ENCODE measurements at places on chromosomes 16 and 17. TPM values are rescaled to one million over a fixed set of nuclear protein-coding genes. Genes with fewer than 3 reads are reported as not detected.
A peak's percentile ranks its signal among the peaks of the same experiment; 100 is the strongest.

DNA sequence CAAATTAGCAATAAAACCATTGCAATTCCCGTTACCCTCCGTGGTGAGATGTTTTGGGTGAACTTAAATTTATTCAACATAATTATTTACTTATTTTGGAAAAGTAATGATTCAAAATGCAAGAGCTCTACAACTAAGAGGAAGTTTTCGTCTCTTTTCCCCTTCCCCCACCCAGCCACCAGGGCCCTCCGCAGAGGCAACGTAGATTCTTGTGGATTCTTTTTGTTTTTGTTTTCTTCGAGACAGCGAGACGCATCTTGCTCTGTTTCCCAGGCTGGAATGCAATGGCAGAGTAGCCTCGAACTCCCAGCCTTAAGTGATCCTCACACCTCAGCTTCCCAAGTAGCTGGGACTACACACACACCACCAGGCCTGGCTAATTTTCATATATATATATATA lies 19.2 kb downstream of the CCDC40 start:
- no peak for DNase-seq

- DNase-seq = no peak
These were observed 47.8 kb downstream of the BMERB1 start for GRCh38 chr16:15482068-15482747.

- no peak for DNase-seq
These were observed 79.1 kb downstream of the C17orf67 start for GRCh38 chr17:56754523-56755208.

DNA sequence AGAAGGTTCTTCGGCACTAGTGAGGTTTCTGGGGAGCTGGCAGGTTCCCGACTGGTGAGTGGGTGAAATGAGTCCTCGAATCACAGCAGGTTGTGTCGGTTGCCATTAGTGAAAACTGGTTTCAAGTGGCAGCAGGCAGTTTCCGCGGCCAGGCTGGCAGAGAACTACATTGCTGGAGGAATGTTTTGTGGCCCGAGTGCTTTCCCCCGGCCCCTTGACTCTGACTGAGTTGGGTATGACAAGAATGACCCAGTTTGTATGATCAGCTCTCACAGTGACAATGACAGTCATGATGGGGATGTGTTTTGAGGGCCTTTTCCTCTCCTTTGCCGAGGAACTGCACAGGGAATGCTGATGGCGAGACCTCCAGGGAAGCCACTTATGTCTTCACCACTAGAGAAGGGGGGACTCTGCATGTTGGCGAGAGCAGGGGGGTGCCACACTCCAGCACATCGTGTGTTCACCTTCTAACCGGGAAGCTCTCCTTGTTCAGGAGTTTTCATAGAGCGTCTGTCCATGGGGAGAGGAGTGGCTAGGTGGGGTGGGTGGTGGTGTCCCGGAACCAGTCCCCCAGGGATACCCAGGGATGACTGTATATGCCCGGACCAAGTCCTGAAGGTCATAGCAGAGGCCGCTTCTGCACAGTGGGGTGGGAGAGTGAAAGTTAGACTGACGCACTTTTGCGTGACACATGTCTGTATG lies 206.0 kb upstream of the CHMP6 start:
- peak; percentile 69 for DNase-seq

DNA sequence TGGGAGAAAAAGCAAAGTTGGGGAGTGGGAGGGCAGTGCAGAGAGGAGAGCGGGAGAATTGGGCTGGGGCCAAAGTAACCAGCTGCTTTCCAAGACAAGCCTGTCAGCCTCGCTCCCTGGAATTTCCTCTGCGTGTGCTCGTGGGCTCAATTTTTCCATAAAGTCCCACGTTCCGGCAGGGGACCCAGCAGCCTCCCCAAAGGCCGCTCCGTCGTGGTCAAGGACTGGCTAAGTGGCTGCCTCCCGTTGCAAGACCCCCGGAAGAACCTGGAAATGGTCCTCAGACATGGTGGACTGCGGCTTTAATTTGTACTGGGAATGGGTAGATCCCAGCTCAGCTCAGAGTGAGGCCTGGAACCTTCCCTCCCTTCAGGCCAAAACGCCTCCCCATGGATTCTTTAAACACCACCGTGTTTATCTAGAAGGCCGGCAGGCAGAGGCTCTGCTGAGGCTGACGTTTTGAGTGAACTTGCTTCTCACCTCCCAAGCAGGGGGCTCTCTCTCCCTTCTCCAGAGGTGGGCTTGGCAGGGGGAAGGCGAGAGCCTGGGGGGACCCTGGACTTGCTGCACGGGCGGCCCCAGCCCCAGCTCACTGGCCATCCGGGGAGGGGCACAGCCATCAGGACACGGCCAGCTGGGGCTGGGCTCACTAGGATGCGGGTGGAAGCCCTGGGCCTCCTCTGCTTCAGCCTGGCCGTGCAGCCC lies 190.0 kb downstream of the C16orf95 start:
- DNase-seq = peak; percentile 81

TMC7 gene
- 1.6 TPM for total RNA-seq

B3GNT9 gene
- total RNA-seq = 13.0 TPM

EVPLL gene
- total RNA-seq = not detected

GRCh38 chr16:48123104-48123788 lies 32.5 kb downstream of the ABCC12 start:
- no peak for DNase-seq

CCT6B gene
- total RNA-seq = 2.4 TPM

GRCh38 chr17:37062021-37062420 lies 113.3 kb downstream of the AATF start:
- DNase-seq = no peak

DNA sequence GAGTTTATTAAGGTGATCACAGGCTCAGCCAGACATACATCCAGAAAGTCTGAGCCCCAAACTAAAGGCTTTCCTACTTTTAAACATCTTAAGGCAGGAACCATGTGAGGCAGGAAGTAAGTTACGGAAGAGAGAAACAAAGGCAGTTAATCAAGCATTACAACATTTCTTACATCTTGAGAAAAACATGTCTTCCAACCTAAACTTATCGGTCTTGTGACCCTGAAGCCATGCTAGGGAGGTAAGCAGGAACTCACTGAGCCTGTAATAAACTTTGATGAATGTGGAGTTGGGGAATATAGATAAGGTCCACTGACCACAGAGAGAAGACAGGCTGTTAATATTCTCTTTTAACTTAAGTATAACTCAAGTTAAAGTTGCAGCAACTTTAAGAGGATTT lies 3.5 kb upstream of the ACSM3 start:
- no peak for DNase-seq

DNA sequence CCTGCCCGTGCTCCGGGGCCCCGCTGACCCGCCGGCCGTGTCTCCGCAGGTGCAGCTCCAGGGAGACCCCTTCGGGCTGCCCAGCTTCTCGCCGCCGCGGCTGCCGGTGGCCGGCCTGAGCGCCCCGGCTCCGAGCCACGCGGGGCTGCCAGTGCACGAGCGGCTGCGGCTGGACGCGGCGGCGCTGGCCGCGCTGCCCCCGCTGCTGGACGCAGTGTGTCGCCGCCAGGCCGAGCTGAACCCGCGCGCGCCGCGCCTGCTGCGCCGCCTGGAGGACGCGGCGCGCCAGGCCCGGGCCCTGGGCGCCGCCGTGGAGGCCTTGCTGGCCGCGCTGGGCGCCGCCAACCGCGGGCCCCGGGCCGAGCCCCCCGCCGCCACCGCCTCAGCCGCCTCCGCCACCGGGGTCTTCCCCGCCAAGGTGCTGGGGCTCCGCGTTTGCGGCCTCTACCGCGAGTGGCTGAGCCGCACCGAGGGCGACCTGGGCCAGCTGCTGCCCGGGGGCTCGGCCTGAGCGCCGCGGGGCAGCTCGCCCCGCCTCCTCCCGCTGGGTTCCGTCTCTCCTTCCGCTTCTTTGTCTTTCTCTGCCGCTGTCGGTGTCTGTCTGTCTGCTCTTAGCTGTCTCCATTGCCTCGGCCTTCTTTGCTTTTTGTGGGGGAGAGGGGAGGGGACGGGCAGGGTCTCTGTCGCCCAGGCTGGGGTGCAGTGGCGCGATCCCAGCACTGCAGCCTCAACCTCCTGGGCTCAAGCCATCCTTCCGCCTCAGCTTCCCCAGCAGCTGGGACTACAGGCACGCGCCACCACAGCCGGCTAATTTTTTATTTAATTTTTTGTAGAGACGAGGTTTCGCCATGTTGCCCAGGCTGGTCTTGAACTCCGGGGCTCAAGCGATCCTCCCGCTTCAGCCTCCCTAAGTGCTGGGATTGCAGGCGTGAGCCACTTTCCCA lies 5.9 kb downstream of the CTF1 start:
- peak; percentile 92 for DNase-seq

TMEM235 gene
- not detected for total RNA-seq

DNA sequence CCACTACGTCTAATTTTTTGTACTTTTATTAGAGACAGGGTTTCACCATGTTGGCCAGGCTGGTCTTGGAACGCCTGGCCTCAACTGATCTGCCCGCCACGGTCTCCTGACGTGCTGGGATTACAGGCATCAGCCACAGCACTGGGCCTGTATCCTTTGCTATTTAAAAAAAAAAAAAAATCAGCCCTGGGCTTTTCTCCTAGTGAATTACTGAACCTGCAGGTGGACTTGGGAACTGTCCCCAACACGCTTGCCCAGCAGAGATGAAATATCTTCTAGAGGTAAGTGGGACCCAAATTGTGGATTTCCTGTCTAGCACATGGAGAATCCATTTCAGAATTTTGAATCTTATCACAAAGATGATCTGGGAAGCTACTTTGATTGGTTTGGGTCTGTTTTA lies 14.8 kb downstream of the CNOT1 start:
- DNase-seq = no peak

ASIC2 gene
- total RNA-seq = not detected

GRCh38 chr16:86294535-86295196 lies 215.7 kb upstream of the FOXF1 start:
- DNase-seq = no peak

- DNase-seq = peak; percentile 87
These were observed 128.5 kb upstream of the HS3ST2 start for GRCh38 chr16:22685459-22685830.

DNA sequence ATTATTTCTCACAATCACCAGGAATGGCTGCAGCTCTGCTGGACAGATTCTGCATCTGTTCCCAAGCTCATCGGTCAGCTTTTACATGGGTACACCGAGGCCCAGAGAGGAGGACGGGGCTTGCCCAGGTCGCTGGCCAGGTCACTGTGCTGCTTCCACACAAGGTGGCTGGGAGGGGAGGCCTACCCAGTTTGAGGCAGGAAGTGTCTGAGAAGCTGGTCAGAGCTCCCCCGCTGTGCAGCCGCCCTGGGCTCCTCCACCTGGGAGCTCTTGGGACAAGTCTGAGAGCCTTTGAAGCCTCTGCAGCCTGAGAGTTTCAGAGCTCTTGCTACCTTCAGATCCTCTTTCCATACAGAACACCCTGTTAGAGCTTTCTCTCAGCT lies 143.3 kb downstream of the CLEC16A start:
- peak; percentile 58 for DNase-seq

MEAK7 gene
- 16.7 TPM for total RNA-seq

- peak; percentile 53 for DNase-seq
These were observed 1687.5 kb downstream of the TP53TG3F start for GRCh38 chr16:35146723-35147458.

- DNase-seq = no peak
These were observed 37.8 kb downstream of the YPEL2 start for GRCh38 chr17:59369031-59369975.

GRCh38 chr16:76204249-76204648 lies 73.0 kb upstream of the CNTNAP4 start:
- no peak for DNase-seq

- DNase-seq = peak; percentile 66
These were observed 7.8 kb downstream of the SUPT4H1 start for GRCh38 chr17:58344047-58344790.

KCNJ16 gene
- 0.19 TPM for total RNA-seq

DNA sequence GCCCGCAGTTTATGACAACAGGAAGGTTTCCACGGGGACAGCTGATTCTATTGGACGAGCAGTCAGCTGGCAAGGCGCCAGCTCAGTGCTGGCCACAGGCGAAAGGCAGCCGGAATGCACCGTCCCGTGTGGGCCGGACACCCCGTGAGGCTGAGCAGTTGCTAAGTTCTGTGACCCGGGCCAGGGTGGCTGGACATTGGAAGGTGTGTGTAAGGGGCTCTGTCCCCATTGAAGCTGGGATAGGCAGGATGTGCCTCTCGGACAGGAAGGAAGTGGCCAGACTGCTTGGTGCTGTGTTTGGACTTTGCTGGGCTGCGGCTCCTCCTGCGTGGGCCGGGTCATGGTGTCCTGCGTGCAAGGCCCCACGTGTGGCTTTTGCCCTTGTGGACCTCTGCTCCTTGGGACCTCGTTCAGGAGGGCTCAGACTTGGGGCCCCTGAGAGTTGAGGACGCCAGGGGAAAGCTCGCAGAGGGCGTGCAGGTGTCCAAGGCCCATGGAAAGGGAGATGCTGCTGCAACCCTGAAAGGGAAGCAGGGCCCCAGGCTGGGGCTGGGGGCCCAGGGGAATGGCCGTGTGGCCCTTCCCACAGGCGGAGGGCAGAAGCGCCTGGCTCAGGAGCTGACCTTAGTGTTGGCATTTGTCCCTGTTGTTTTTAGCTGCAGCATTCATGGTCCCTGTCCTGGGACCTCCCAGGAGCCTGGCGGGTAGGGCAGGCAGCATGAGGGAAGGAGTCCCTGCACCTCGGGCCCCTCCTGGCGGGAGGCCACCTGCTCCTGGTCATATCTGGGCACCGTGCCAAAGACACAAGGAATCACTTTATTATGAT lies 10.0 kb downstream of the BAIAP2 start:
- DNase-seq = peak; percentile 94

FBXO39 gene
- total RNA-seq = 0.67 TPM

GRCh38 chr16:28898266-28898665 lies 20.0 kb downstream of the ATP2A1 start:
- DNase-seq = no peak

ARMC7 gene
- 5.8 TPM for total RNA-seq

GRCh38 chr17:67520252-67520906 lies 143.3 kb downstream of the PITPNC1 start:
- DNase-seq = no peak

- no peak for DNase-seq
These were observed 119.8 kb upstream of the SEC14L1 start for GRCh38 chr17:77020973-77021372.

RNF227 gene
- total RNA-seq = 1.5 TPM

GRCh38 chr16:27240948-27241531 lies 27.5 kb downstream of the NSMCE1 start:
- peak; percentile 80 for DNase-seq

GRCh38 chr17:60077672-60078519 lies 825 bp downstream of the HEATR6 start:
- no peak for DNase-seq

DNA sequence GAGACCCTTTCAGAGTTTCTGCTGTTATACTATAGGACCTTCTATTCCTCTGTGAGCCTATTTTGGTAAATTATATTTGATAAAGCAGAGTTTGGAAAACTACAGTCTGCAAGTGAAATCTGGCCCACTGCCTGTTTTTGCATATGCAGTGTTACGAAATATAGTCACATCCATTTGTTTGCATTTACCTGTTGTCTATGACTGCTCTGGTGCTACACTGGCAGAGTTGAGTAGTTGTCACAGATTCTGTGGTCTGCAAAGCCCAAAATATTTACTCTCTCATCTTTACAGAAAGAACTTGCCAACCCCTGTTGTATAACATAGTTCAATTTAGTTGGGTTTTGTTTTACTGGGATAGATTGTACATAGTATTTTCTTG lies 42.3 kb downstream of the TNRC6A start:
- no peak for DNase-seq

DNA sequence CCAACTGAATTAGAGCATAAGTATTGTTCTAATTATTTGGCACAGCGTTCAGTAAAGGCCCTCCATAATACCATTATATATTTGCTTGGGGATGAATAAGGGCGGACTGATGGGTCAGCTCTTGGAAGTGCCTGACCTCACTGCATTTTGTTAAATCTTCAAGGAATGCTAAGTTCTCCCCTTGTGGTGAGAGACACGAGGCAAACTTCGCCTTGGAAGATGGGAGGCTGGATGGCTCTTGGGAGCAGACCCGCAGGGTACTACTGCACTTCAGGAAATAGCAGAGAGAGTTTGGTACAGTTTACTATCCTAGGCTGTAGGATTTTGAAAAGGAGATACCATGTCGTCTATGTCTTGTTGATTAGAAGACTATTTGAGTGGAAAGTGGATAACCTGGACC lies 87.0 kb upstream of the RPRML start:
- DNase-seq = no peak
